Astrocyte of the hippocampus (primary cell): ENCODE measurements at places on chromosomes 2 and 18.

DNA sequence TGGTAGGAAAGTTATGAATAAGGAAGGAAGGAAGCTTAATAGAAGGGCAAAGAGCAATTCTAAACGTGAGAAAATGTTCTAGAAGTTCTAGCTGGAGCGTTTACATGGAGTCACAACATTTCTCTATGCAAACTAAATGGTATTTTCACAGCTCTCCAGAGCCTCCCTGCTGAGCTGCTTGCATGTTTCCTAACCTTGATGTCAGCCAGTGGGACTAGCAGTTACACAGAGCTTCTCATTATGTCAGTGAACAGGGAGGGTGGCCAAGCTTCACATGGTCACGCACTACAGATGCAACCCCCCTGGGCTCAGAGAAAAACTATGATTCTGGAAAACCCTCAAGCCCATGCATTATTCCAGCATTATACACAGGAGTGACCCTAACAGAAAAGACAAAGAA is 153.4 kb upstream of the CCDC150 start:
- no peak for DNase-seq

- DNase-seq = no peak
These were observed 304.0 kb downstream of the LPIN1 start for GRCh38 chr2:12050396-12050795.

DNA sequence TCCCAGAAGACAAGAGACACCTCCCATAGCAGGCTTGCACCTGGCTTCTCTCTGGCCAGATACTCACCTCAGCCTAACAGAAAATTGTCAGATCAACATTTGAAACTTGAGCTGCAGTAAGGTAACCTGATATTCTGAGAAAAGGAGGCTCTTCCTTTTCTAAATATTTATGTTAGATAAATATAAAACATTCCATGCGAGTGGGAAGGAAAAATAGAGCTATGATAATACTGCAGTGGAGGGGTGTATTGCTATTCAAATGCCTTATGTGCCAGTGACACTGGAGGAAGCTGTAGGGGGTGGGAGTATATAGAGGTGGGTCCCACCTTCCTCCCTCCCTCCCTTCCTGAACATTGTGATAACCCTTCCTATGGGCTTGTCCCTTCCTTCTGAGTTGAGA is 515.5 kb upstream of the CHAC2 start:
- DNase-seq = no peak

DNA sequence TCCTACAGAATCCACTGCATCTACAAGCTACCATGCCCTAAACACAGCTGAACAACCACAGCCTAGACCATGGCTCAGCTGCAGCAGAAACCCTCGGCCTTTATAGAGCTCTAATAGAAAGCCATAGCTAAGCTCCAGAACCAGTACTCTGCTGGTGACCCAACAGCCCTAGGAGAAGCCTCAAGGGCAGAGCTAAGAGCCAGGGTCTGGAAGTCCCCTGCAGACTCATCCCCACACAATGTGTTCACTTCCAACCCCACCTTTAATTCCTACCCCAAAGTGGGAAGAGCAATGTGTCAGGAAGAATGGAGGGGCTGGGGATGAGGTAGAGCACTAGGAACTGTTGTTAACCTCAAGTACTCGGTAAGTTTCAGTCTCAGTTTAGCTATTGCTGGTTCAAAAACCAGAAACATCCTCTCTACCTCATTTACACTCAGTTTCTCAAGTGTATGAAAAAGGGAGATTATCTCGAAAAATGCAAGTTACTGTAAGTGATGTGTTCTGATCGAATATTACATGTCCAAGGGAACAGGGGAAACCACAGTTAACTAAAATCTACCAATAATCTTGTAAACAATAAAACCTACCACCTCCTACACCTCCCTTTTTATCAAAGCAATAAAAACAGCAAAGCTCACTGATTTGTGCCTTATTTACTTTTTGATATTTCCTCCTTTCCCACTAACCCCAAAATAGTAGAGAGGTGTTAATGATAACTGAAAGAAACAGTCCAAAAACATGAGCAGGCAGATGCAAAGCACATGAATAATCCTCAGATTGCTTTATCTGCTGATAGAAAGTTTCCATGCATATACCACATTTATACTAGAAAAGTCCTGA is 36.2 kb downstream of the THADA start:
- DNase-seq = no peak

GRCh38 chr2:68849579-68850030 is 21.6 kb downstream of the BMP10 start:
- DNase-seq = peak; percentile 12

DNA sequence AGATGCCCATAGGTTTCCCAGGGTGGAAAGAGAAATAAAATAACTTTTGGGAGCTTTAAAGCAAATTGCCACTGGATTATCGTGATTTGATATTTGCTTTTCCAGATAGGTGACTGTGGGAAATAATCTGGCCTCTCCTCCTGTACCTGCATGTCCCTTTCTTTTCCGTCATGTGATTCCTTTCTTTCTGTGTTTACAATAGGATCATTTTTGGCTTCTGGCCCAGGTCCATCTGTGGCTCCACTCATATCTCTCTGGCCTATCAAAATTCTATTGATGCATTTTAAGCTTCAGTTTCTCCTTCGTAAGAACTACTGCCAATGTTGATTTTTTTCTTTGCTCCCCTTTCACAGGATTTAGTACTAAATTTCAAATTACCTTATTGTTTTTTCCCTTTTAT is 153.6 kb downstream of the CCDC85A start:
- DNase-seq = no peak

DNA sequence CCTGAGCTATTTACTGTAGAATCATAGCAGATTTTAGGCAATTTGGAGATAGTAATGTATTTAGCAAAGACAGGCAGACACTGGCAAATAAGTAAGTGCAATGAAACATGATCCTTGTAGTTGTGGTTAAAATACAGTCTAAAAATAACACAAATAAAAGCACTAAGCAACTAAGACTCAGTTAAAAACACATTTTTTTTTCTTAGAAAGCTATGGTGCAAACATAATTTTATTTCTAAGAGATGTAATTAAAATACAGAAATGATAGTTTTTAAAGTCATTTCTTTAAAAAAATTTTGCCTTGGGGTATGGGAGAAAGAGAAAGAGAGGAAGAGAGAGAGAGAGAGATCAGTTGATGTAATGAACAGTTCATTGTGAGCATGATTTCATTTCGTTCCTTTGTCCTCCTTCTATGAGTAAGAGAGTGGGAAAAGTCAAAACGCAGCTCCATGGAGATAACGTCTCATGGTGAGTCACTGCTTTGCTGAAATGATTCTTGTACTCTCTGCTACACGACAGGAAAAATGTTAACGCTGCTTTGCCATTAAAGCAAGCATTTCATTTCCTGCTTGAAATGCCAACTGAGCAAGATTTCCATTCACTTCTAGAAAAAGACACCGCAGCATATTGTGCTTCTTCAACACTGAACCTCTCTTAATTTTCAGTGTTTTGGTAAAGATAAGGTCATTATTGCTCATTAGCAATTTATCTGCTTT is 61.3 kb upstream of the PGAP1 start:
- peak; percentile 94 for DNase-seq

GRCh38 chr18:49226243-49227000 is 234.0 kb downstream of the DYM start:
- DNase-seq = no peak
